Stromal cell of bone marrow (primary cell): ENCODE measurements at places on chromosomes 2 and 18.

DNA sequence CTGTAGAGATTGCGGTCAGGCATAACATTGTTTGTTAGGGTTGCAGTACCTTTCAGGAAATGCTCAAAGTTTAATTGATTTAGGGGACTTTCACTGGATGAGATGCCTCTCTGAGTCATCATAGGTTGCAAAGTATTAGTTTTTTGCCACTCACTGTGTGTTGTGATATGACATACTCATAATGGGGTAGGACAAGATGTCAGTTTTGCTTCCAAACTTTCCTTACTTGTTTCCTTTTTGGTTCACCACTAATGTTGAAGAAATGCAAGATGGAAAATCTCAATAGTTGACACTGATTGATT lies 35.0 kb upstream of the PTH2R start:
- no peak for DNase-seq

- DNase-seq, result no peak
These were observed 579 bp downstream of the ARHGEF4 start for GRCh38 chr2:130837175-130837810.

- no peak for DNase-seq
These were observed 11.9 kb upstream of the AGFG1 start for GRCh38 chr2:227460070-227460485.

DNA sequence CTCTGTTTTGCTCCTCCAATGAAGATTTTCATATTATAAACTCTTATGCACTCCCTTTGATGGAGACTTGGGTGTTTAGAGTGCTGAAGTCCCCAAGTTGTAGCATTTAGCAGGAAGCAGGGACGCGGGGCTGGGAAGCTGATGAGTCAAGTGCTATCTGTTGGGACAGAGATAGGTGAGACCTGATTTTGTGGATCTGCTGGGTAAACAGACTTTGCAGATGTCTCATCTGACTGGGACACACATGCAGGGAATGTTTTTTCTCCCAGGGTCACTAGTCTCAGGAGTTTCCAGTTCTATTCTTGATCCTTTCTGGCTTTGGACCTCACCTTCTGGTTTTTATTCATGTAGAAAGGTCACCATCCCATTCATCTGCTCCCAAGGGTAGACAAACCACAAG lies 79.7 kb upstream of the ACAA2 start:
- no peak for DNase-seq

- no peak for DNase-seq
These were observed 100.6 kb downstream of the LAMA1 start for GRCh38 chr18:7017013-7017412.
